NCI-H82 (cell line): ENCODE measurements at places on chromosomes 11 and 22.

DNA sequence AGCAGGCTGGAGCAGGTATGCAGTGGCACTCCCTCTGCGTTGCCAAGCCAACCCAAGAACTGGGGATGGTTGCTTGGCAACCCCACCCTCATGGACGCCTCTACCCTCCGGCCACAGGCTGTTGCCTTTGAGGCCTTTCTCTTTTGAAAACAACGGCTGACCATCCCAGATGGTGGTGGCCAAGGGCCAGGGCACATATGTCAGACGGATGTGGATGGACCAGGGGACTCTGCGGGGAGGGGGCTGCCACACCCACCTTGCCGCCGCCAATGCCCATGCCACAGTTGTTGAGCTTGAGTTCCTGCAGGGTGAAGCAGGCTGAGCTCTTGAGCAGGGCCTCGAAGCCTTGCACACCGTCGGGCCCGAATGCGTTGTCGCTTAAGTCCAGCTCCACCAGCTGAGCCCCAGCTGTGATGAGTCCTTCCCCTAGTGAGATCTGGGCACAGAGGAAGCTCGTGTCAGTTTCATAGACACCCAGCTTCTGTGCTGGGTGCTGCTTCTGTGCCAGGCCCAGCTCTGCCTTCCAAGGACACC lies 21.5 kb downstream of the RANGAP1 start:
- DNase-seq, result no peak

GRCh38 chr11:27582621-27583020 lies 76.1 kb upstream of the LIN7C start:
- DNase-seq, result no peak

DNA sequence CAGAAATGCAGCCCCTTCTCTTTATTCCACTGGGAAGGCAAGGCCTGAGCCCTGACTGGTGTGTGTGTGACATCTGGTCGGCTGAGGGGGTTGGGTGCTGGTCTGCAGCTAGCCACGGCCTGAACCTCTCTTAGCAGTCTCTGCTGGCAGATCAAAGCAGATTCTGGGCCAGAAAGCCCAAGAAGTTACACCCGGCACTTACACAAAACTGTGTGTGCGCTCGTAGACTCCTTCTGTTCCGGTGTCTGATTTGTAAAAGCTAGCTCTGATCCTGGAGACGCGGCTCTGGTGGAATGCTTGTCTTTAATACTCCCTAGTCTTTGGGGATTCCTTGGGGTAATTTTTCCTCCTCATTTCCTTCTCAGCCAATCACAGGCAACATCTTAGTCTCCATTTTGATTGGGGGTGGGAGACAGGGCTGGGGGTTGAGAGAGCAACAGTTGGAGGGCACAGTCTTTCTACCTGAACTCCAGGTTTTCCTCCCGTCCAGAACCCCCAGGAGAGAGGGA lies 5.5 kb downstream of the PKNOX2 start:
- DNase-seq, result peak; percentile 84

DNA sequence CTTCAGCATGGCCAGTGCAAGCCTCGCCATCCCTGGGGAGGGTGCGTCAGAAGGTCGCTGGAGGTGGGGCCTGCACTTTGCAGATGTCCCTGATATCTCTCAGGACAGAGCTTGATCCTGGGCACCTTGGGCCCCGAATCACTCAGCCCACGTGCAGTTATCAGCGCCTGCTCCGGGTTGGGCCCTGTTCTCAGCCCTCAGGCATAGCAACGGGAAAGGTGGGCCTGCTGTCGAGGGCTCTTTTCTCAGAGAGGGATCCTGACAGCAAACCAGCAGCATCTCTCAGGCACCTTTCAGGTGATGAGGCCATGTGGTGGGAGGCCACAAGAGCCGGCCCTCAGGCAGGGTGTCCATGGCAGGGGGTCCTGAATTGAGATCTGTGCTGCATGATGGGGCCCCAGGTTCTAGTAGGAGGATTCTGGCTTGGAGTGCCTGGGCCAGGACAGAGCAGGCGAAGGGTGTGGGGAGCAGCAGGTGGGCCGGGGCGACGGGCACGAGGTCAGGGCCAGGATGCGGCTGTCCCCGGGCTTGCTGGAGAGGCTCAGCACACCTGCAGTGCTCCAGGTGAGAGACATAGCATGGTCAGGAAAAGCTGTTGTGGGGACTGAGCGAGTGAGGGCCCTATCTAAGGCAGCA lies 280.5 kb downstream of the TBC1D22A start:
- no peak for DNase-seq

- no peak for DNase-seq
These were observed 150.3 kb downstream of the LRRC4C start for GRCh38 chr11:41309111-41309522.

DNA sequence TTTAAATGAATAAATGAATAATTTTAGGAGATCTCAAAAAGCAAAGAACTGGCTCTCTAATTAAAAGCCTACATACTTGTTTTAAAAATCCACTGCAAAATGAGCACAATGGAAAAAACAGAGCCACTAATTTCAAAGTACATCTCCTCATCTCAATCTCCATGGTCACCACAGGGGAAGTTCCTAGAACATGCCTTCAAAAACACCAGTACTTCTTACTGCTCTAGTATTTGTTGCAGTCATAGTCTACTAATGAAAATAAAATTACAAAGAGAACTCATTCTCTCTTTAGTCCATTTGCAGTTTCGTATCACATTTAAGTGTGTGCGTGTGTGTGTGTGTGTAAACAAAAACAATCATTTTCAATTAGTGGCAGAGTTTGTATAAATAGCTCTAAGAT lies 54.0 kb downstream of the PIK3C2A start:
- no peak for DNase-seq
